ENCODE measurements at places on chromosomes 6 and 20.

GRCh38 chr6:6492675-6493074 lies 95.8 kb upstream of the LY86 start:
- DNase-seq = no peak

DNA sequence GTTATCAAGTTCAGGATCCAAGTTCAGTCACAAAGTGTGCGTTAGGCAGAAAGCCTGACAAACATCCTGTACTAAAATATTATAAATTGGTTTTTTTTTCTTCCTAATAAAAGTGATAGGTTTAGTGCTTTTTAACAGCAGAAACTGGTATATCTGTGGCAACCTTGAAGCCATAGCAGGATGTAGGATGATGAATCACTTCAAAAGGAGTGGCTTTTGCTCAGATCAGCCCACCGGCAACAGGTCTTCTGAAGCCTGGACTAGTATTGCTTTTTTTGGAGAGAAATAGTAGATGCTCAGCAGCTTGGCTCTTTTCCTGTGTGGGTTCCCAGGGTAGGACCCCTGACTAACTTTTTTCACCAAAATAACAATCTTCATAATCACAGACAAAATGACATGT lies 190.8 kb downstream of the EPM2A start:
- no peak for DNase-seq

- DNase-seq = no peak
These were observed 71.2 kb upstream of the PRDM1 start for GRCh38 chr6:106014955-106015354.

GRCh38 chr6:70398783-70399728 lies 14.3 kb upstream of the FAM135A start:
- DNase-seq = no peak

- no peak for DNase-seq
These were observed 8.4 kb upstream of the IDH3B start for GRCh38 chr20:2672446-2672845.

GRCh38 chr6:68654134-68654533 lies 19.1 kb downstream of the ADGRB3 start:
- DNase-seq = no peak

DNA sequence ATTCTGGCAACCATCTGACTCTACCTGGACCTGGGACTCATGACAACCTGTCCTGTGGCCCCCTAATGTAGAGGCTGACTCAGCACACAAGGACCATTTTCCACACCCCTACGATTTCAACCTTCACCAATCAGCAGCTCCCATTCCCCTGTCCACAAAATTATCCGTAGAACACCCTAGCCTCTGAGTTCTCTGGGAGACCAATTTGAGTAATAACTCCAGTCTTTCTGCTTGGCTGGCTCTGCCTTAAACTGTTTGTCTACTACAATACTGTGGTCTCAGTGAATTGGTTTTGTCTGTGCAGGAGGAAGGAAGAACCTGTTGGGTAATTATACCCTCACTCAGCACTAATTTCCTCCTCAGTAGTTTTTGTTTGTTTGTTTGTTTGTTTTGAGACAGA lies 99.3 kb upstream of the MRPS10 start:
- no peak for DNase-seq

DNA sequence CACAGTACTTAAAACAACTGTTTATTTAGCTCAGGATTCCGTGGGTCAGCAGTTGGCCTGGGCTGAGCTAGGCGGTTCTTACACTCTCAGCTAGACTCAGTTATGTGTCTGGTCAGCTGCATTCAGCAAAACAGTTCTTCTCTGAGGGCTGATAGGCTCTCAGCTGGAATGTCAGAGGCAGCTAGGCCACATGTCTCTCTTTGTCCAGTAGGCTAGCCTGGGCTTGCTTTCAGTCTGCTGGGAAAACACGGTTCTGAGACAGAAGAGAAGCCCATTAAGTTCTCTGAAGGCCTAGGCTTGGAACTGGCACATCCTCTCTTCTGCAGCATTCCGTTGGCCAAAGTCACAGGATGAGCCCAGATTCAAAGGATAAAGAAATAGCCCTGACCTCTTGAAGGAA lies 65.6 kb downstream of the TULP4 start:
- no peak for DNase-seq

DNA sequence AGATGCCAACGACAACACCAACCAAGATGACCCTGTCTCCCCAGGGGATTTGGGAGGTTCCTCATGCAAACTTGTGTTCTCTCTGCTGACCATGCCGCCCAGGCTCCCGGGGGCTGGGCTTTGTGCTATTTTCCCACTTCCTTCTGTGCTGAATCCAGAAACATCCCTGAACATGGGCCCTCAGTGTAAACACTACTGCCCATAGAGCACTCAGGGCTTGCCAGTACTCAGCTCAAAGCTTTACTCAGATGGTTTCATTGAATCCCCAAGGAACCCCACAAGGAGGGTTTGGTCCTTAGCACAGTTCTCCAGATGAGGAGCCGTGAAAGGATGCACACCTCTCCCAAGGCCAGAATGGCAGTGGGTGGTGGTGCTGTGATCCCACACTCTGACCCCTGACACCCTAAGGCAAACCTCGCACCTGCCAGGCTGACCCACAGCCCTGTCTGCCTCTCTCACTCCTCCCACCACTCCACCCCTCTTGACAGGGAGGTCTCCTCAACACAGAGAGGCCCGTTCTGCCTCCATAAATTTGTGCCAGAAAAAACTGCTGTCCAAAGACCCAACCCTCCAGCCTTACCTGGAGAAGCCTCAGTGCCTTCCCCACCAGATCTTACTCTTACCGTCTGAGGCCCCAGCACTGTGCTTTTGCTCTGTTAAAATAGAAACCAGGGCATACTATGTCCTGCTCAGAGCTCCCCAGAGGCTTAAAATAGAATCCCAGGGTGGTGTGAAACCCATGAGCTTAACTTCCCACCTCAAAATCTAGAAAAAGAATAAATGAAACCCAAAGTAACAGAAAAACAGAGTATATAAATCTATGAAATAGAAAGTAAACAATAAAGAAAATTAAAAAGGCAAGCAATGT lies 283.0 kb upstream of the CDH4 start:
- DNase-seq = no peak

DNA sequence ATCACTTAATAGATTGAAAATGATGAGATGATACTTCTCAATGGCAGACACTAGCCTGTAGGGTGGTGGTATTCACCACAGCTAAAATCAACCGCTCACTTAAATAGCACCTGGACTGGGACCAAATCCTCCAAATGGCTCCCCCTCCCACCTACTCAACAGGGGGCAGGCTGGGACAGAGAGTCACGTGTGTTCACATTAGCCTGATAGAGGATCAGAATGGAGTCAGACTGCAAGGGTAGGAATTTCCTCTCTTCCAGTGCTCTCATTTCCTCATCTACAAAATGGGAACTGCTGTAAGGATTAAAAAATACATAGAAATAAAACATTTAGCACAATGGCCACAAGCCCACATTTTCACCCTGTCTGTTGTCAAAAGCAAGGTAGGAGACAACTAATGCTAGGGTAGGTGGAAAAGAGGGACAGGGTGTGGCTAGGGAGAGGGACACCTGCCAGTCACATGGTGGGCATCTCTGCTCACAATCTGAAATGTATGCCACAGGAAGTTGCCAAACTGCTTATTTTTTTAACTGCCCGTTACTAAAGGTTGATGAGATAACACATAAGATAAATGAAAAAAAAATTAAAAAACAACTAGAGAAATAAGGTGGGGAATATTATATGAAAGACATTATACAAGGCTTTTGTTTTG lies 55.3 kb downstream of the BACH2 start:
- no peak for DNase-seq

Measured in NCI-H460 (cell line).